ENCODE measurements at places on chromosomes 7 and 10.

DNA sequence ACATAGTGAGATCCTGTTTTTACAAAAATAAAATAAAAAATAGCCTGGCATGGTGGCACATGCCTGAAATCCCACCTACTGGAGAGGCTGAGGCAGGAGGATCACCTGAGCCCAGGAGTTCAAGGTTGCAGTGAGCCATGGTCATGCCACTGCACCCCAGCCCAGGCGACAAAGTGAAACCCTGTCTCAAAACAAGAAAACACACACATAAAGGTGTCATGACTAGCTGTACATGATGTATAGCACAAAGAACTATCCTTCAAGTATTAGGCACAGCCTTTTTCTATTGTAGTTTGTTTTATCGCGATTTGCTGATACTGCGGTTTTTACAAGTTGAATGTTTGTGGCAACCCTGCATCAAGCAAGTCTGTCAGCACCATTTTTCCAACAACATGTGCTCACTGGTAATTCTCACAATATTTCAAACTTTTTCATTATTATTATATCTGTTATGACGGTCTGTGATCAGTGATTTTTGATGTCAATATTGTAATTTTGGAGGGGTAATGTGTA lies 11.5 kb upstream of the SNX13 start:
- DNase-seq, result no peak

GRCh38 chr7:81081616-81082015 lies 162.8 kb upstream of the SEMA3C start:
- peak; percentile 7 for DNase-seq

DNA sequence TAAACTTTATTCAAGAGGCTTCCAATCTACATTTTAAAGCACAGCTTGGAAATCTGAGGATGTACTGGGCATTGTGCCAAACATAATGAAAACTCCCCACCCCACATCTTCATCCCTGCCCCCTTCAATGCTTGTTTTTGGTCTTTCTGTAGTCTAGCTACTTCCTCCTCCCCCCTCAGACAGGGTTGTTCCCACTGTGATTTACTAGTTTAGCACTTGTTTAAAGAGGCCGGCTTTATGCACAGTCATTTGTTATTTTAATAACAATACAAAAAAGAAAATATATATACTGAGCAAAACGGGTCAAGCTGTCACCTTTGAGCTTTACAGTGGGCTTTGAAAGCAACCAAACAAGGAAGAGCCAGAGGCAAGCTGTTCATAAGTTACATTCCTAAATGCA lies 132.6 kb downstream of the CHRM2 start:
- no peak for DNase-seq

DNA sequence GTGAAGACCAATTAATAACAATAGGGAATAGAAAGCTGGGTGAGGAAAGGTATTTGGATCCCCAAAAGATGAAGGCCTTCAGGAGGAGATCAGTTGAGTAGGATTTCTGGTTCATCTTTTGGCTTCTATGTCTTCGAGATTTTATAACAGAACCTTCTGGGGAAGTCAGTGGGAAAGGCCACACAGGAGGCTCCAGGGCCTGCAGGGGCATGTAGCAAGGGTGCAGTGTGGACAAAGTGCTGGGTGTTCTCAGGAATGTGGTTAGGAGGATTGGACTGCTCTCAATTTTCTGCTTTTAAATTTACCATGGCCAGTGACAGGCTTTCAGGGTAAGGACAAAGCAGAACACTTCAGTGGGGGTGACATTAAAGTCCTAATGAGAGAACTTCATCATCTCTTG lies 378.0 kb downstream of the CCSER2 start:
- DNase-seq, result no peak

DNA sequence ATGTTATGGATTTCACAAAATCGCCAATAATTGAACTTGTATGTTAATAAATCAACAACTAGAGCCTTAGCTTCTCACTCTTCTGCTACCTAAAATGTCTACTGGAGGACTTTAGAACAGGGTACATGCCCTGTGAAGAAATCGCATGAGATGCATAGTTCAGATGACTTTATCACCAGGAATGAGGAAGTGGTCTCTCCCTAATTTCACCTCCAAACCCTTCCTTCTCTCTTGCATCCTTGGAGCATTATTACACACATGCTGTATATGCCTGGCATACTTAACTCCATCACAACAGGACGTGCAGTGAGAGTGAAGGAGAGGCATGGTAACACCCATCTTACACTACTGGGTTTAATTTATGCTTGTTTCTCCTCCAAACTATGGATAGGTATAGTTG lies 27.8 kb downstream of the RHEB start:
- peak; percentile 83 for DNase-seq

DNA sequence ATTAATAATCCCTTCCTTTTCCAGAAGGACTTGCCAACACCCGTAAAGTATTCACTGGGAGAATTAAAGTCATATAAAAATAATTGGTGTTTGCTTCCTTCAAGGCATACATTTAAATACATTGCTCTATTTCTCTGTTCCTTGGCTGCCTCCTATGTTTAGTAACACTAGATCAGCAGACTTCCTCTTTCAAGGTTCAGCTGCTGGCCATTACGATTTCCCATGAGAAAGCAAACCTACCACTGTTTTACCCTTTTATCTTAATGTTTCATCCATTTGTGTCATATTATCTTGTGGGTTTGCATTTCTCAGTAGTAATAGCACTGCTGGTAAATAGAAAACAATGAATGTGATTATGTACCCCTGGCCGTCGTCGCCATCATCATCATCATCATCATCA lies 313.8 kb upstream of the BMPER start:
- no peak for DNase-seq

GRCh38 chr10:98340940-98341310 lies 72.9 kb upstream of the LOXL4 start:
- DNase-seq, result no peak

DNA sequence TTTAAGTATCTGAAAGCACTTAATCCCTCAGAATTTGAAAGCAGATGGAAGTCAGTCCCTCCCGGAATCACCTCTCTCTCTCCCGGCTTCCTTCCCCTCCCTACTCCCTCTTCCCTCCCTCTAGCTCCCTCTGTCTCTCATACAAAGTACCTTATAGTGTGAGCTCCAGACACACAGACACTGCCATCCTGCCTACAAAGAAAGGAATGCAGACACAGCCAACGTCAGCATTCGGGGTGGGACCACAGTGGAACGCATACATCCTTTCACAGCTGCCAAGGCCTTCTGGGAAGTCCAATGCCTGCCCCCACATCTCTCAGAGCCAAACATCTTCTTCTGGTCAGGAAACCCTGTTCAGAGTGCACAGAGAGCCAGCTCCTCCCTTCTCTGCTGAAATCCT lies 9.3 kb downstream of the NOD1 start:
- peak; percentile 89 for DNase-seq

DNA sequence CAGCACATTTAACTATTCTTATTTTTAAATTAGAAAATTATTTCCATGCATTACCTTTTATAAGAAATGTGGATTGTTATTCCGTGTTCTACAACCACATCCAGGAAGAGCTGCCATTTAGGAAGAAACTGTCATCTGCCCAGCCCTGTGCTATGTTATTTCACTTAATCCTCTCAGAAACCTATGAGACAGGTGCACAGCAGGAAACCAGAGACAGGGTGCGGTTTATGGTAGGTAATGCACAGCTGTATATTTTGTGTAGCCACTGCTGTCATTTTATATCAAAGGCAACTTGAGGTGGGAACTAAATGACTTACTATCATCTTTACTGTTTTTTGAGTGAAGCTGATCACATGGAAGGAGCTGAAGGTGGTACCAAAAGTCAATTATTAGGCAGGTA lies 232.3 kb downstream of the MAGI2 start:
- DNase-seq, result no peak

GRCh38 chr7:98281757-98282606 lies 496 bp downstream of the BRI3 start:
- peak; percentile 48 for DNase-seq

- DNase-seq, result peak; percentile 21
These were observed 46.6 kb downstream of the CCSER2 start for GRCh38 chr10:84375011-84375410.

GRCh38 chr7:31175672-31176071 lies 123.6 kb downstream of the ADCYAP1R1 start:
- no peak for DNase-seq

DNA sequence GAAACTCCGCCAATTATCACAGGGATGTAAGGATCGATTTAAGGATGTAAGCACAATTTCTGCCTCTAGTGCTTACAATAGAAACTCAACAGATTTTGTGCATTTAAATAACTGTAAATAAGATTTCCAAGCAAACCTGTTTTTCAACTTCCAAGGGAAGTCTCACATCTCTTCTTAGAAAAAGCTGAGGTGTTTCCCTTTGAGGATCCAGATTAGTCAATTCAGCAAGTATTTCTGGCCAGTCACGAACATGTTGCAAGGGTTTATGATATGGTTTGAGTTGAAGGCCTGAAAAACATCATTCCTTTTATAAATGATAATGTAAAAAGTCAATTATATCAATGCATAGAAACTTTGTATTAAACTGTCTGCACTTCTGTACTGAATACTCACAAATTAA lies 23.9 kb downstream of the KRIT1 start:
- DNase-seq, result no peak

DNA sequence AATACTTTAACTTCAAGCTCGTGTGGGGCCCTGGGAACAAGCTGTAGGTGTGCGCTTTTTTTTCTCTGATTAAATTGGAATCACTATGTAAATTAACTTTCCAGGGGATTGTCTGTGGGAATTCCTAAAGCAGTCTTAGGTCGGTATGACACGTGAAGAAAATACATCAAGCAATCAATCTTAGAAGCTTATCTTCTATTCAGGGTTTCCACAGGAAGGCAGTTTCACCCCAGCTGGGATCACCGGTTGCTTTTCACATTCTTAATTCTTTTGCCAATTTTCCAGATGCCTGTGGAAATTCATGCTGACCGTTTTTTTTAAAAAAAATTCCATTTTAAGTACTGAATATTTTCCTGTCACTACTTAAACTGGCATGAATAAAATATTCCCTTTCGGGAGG lies 41.9 kb downstream of the CAMK1D start:
- peak; percentile 11 for DNase-seq

GRCh38 chr10:31318382-31318853 lies 598 bp upstream of the ZEB1 start:
- peak; percentile 77 for DNase-seq

DNA sequence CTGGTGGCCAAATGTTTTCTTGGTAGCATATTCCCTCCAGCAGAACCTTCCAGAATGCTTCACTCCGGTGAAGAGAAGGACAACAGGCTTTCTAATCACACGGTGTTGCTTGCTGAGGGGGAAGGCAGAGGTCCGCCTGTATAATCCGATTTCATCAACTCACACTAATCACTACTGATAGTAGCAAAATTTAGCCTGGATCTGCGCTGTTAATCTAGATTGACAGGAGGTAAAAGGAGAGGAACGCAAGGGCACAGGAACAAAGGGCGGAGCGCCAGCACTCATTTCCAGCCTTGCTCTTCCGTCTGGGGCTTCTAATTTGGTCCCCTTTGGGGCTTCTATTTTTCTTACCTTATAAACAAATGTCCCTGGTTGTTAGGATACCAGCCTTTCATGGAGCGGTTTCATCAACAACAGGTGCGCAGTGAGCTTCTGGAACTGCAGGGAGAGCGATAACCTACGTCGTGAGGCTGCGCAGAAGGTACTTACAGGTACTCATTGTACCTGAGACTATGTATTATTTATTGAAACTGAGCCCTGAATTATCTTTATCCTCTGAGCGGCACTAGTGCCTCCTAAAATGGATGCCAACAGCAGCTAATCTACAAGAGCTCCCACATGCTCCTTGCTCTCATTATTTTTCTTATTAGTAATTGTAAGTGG lies 150.6 kb downstream of the CACNB2 start:
- DNase-seq, result no peak

- no peak for DNase-seq
These were observed 33.7 kb upstream of the TMEM26 start for GRCh38 chr10:61486738-61487396.

DNA sequence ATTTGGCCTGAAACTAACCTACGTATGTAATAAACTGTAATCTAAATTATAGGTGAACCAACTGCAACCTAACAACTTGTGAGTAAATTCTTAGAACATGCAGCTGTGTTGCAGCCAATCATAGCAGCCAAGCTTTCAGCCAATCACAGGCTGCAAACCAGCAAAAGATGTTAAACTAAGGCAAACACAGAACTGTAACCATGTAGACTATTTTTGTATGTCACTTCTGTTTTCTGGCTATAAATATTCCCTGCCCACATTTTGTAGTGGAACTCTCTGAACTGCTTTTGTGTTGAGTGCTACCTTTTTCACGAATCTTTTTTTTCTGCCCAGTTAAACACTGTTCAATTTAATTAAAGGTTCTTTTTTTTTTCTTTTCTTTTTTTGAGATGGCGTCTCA lies 28.2 kb upstream of the ZPBP start:
- no peak for DNase-seq

DNA sequence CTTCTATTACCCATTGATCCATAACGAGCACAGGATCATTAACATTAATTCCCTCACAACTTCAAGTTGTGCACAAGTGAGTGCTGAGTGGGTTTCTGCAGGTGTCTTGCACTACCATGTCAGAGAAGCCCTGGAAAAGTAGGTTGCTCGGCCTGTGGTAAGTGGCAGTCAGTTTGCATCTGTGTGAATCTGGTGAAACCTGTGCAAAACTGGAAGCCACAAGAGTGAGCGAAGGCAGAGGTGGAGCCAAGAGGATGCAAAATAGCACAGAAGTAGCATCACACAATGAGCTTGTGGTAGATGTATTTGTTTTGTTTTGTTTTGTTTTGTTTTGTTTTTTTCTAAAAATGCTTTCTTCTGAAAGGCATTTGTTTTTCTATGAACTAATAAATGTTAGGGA lies 181.5 kb downstream of the THSD7A start:
- DNase-seq, result no peak

DNA sequence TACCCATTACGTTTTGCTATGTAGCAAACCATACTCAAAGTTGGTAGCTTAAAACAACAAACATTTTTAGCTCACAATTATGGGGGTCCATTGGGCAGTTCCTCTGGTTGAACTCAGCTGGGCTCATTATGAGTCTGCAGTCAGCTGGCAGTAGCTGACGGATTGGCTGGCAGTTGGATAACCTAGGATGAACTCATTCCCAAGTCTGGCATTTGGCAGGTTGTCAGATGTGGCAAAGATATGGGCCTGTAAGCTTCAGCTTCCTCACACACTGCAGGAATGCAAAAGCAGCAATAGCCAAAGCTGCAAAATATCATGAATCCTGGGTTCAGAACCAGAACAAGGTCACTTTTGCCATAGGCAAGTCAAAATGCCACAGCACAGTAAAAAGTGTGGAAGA lies 412.2 kb upstream of the SORCS1 start:
- peak; percentile 4 for DNase-seq

Data from GM03348 (cell line).